Activated CD8-positive, alpha-beta memory T cell treated with anti-CD3 and anti-CD28 coated beads for 4 hours (primary cell): ENCODE measurements at places on chromosomes 12 and 14.

- DNase-seq: no peak
Observed at GRCh38 chr12:53586745-53587144, 39.4 kb downstream of the ATF7 start.

DNA sequence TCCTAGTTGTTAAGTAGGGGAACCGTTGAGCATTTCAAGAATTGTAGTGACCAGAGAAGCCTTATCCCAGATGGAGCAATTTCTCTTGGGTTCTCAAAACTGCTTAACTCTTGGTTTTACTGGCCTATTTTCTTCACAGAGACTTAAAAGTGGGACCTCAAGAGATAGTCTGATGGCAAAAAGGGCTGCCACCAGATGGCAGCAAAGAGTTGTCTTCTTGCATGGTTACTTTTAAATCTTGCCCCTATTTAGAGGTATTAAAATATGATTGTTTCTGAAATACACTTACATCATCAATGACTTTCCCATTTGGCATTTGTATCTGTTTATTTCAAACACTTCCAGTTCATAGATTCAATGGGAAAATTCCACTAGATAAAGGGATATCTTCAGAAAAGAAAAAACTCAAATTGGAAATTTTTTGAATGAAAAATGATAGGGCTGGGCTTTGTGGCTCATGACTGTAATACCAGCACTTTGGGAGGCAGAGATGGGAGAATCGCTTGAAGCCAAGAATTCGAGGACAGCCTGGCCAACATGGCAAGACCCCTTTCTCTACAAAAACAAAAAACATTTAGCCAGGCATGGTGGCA, 69.9 kb upstream of the CNTN1 start:
- no peak for DNase-seq

DNA sequence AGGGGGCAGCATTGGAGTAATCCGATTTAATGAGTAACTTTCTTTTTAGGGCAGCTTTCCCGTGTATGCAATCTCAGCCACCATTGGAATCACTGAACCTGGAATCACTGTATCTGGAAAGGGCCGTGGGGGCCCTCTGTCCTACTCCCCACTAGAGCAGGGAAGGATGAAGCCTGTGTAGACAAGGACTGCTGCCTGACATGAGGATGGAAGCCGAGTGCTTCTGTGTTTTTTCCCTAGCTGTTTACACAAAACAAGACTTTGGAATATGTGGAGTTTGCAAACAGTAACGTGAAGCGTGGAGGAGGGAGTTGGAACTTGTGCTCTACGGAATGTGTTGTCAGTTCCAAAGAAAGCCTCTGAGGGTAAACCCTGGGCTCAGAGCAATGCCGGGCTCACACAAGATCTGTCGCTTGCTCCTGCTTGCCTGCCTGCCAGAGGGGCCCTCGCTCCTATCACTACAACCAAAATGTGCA, 32.4 kb upstream of the HDAC7 start:
- DNase-seq: no peak

GRCh38 chr14:54362089-54362504, 34.7 kb upstream of the CDKN3 start:
- DNase-seq: no peak

- DNase-seq: no peak
Observed at GRCh38 chr14:34368115-34368970, 93.7 kb downstream of the SPTSSA start.

DNA sequence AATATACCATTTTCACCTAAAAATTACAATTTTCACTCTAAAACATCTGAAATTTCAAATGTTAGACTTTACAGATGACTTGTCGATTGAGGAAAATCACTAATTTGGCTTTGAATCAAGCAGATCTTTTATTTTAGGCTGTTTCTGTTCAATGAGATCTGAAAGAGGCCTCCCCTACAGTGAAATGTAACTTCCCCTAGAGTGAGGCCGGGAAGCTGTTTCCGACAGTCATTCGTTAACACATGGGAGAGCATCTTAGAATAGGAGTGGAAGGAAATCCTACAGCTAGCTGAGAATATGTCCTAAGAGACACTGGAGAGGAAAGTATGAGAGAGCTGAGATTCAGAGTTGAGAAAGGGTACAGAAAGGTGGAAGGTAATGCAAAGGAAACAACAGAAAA, 5.7 kb upstream of the C14orf93 start:
- no peak for DNase-seq

DNA sequence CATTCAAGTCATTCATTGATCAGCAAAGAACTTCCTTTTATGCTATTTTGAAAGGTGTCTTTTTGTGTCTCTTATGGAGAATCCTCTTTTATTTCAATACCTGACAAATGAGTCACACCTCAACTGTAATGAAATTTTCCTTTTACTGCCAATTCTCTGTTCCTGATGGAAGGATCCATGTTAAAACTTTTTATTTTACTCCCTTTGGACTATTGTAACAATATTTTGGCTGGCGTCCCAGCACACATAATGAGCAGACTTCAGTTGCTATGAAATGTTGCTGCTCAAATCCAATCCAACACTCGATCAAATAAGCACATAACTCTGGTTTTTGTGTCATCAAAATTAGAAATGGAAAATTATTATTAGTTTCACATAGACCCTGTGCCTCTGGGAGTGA, 21.9 kb upstream of the SLC15A5 start:
- DNase-seq: no peak

- DNase-seq: no peak
Observed at GRCh38 chr14:92481386-92481785, 32.2 kb upstream of the RIN3 start.

DNA sequence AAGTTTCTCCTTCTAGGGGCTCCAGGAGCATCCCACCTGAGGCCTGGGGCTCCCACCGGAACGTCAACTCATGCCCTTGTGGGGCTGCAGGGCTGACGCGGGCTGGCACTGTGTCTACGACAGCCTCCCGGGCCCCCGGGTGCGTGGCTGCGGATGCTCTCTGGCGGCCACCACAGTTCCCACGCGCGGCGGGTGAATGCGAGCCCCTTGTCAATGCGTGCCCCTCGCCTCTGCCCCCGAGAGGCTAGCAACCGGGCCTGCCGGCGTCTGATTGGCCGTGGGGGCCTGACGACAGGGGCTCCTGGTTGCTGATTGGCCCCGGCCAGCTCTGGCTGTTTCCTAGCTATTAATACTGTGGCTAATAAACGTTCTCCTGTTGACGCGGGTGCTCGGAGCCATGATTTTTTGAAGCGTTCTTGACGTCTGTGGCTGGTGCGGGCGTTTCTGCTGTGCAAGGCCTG, 1.8 kb upstream of the MEG3 start:
- DNase-seq: no peak
